ENCODE measurements at places on chromosomes 2 and 18. TPM values are rescaled to one million over a fixed set of nuclear protein-coding genes. Genes with fewer than 3 reads are reported as not detected.

DNA sequence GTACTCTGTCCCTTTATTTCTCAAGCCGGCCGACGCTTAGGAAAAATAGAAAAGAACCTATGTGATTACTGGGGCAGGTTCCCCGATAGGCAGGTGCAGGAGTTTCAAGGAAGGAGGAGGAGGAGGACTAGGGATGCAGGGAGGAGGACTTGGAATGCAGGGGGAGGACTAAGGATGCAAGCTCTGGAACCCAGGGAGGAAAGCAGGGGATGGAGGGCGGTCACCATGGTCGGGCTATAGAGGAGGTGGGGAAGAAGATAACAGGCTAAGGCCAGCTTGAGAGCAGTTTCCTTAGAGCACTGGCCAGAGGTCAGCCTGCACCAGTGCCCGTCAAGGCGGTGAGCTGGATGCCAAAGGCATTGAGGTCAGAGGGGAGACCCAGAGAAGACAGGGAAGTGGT is 18.7 kb upstream of the B3GNT7 start:
- no peaks in the 10 kb centered on the region for H3K36me3 ChIP-seq
- H3K4me3 ChIP-seq: no peak overlapping the region
- no peaks in the 10 kb centered on the region for H3K27me3 ChIP-seq
- DNase-seq: no peak

- no peaks in the 10 kb centered on the region for H3K36me3 ChIP-seq
- no peaks in the 10 kb centered on the region for H3K27me3 ChIP-seq
- H3K27ac ChIP-seq: no peak overlapping the region
Measured at GRCh38 chr18:31438402-31438801, 9.1 kb upstream of the DSG3 start.

- no peak overlapping the region for H3K4me3 ChIP-seq
- no peaks in the 10 kb centered on the region for H3K27me3 ChIP-seq
- no peak for DNase-seq
- no peaks in the 10 kb centered on the region for H3K36me3 ChIP-seq
- H3K27ac ChIP-seq: no peak overlapping the region
Measured at GRCh38 chr18:44556296-44556695, 124.4 kb upstream of the SETBP1 start.

GRCh38 chr2:3051266-3051665 is 326.4 kb downstream of the EIPR1 start:
- no peak overlapping the region for H3K27ac ChIP-seq
- no peak for DNase-seq
- H3K4me3 ChIP-seq: no peak overlapping the region
- no peaks in the 10 kb centered on the region for H3K27me3 ChIP-seq
- H3K36me3 ChIP-seq: no peaks in the 10 kb centered on the region
- H3K4me1 ChIP-seq: no peaks in the 10 kb centered on the region

- no peaks in the 10 kb centered on the region for H3K36me3 ChIP-seq
- H3K4me3 ChIP-seq: no peak overlapping the region
- DNase-seq: no peak
- H3K27ac ChIP-seq: no peak overlapping the region
- H3K4me1 ChIP-seq: no peaks in the 10 kb centered on the region
- peaks cover 3% of the 10 kb centered on the region for H3K27me3 ChIP-seq
Measured at GRCh38 chr2:166419616-166419934, 43.8 kb upstream of the SCN9A start.

- no peaks in the 10 kb centered on the region for H3K27me3 ChIP-seq
- H3K27ac ChIP-seq: no peak overlapping the region
- no peak overlapping the region for H3K4me3 ChIP-seq
- DNase-seq: no peak
- no peaks in the 10 kb centered on the region for H3K4me1 ChIP-seq
Measured at GRCh38 chr2:29691391-29691950, 229.9 kb downstream of the ALK start.

DNA sequence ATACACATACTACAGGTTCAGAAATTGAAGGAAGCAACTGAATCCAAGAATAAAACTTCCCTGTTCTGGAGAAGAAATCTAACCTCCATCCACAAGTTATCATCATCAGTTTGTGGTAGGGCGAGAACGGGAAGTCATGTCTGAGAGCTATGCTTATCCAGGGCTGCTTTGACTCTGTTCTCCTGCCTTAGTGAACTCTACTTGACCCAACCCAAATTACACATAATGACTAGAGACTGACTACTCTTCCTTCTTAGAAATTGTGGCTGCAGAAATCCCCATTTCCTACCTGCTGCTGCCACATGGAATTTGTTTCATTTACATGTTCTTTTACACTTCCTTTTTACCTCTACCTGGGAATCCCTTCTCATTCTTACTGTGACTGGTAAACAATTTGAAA is 1102.6 kb upstream of the PIK3C3 start:
- no peak overlapping the region for H3K27ac ChIP-seq
- no peaks in the 10 kb centered on the region for H3K4me1 ChIP-seq
- no peak for DNase-seq
- H3K36me3 ChIP-seq: no peaks in the 10 kb centered on the region
- no peak overlapping the region for H3K4me3 ChIP-seq

DNA sequence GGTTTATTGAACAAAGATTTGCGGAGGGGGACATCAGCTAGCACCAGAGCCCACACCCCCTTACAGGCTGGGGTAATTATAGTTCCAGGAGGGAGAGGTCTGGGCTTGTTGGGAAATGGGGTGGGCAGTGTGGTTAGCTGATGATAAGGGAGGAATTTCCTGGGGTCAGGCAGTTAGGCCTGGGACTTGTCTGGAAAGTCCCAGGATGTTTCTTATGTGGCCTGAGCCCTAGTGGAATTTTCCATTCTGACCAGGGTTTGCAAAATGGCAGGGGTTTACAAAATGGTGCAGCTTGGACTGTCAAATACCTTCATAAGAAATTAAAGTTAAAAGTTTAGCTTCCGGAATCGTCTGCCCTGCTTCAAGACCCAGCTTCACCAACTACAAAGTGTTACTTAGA is 199.1 kb downstream of the FBXO15 start:
- no peaks in the 10 kb centered on the region for H3K4me1 ChIP-seq
- H3K27me3 ChIP-seq: no peaks in the 10 kb centered on the region
- H3K27ac ChIP-seq: no peak overlapping the region
- no peaks in the 10 kb centered on the region for H3K36me3 ChIP-seq
- no peak overlapping the region for H3K4me3 ChIP-seq

DNA sequence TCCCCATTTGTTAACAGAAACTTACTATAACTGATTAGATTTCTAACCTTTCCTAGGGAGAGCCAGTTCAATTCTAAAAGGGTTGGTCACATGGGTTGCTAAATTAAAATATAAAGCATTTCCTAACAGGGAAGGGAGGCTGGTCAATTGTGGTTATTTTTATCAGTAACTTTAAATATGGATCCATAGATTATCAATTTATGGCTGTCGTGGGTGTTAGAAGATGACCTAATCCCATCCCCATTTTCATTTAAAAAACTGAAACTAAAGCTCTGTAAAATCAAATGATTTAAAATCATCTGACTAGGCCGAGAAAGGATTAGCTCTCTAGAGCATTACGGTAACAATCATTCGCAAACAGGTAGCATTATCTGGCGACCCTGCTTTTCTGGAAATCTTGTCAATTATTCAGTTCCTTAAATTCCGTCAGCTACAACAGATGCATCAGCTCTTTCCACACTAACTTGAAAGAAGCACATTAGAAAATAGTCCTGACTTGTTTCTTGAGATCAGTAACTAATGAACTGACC is 953 bp upstream of the HNRNPA3 start:
- no peak for DNase-seq
- no peaks in the 10 kb centered on the region for H3K27me3 ChIP-seq
- peaks cover 16% of the 10 kb centered on the region for H3K4me1 ChIP-seq
- no peaks in the 10 kb centered on the region for H3K36me3 ChIP-seq
- peak overlapping the region; percentile 50 for H3K4me3 ChIP-seq
- H3K27ac ChIP-seq: peak overlapping the region; percentile 93

GRCh38 chr2:54499661-54500060 is 43.5 kb downstream of the SPTBN1 start:
- H3K36me3 ChIP-seq: no peaks in the 10 kb centered on the region
- peaks cover 22% of the 10 kb centered on the region for H3K4me1 ChIP-seq
- H3K4me3 ChIP-seq: no peak overlapping the region
- no peak for DNase-seq
- H3K27me3 ChIP-seq: no peaks in the 10 kb centered on the region
- peak overlapping the region; percentile 51 for H3K27ac ChIP-seq

DNA sequence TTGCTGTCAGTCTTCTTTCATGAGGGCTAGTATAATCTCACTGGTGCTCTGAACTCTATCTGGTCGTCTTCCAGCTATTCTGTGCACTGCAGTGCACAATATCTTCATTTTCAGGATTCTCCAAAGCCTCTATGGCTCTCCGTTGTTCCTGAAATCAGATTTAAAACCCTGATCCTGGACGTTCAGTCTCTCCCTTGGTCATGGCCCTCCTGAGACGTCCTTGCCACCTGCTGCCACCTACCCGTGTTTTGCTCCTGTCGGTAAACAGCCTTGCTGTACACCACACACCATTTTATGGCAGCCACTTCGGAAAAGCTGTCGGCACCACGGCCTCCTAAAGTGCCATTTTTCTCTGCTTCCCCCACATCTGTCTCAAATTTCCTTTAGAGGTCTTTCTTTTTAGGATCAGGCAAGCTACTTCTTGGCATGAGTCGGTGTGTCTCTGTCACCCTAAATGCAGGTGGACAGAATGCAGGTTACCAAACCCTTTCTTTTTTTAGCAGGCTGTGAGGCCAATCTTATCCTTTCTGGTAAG is 170.0 kb downstream of the HRH4 start:
- no peaks in the 10 kb centered on the region for H3K4me1 ChIP-seq
- no peaks in the 10 kb centered on the region for H3K36me3 ChIP-seq
- H3K27me3 ChIP-seq: no peaks in the 10 kb centered on the region
- DNase-seq: no peak

Gene PPP1R1C
- total RNA-seq: 27.4 TPM

Gene AQP12B
- total RNA-seq: not detected
